Activated CD8-positive, alpha-beta memory T cell treated with anti-CD3 and anti-CD28 coated beads for 1 hour (primary cell): ENCODE measurements at places on chromosomes 7 and 10.

DNA sequence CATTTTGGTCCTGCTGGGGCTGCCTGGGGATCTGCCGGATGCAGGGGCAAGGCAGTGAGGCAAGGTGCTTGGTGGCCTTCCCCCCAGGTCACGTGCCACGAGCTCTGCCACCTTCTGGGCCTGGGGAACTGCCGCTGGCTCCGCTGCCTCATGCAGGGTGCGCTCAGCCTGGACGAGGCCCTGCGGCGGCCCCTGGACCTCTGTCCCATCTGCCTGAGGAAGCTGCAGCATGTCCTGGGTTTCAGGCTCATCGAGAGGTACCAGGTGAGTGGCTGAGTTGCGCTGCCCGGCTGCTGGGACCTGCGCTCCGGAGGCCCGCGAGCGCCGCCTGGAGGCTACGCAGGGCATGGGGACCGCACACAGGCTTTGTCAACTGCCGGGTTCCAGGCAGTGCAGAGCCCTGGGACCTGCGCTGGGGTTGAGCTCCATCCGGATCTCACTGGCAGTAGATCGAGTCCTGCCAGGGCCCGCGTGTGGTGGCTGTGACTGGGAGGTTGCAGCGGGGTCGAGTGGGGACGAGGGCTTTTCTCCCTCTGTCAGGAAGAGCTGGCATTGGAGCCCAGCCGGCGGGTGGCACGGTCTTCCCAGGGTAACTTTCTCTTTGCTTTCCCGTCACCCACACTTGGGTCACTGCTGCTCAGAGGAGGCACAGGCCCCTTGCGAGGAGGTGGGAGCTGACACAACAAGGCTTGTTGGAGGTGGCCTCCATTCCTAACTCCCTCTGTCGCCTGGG lies 21.7 kb downstream of the AMZ1 start:
- peak; percentile 50 for DNase-seq

DNA sequence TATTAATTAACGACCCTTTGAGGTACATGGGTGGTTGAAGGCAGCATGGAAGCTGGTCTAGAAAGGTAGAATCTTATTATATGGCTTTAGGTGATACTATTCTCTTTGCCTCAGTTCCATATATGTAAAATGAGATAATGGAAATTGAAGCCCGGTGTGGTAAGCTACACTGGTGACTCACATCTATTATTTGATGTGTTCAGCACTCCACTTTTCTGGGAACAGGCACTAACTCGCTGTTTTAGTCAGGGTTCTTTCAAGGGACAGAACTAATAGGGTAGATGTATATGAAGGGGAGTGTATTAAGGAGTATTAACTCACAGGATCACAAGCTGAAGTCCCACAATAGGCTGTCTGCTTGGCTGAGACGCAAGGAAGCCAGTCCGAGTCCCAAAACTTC lies 4.4 kb upstream of the TRUB1 start:
- DNase-seq: no peak

DNA sequence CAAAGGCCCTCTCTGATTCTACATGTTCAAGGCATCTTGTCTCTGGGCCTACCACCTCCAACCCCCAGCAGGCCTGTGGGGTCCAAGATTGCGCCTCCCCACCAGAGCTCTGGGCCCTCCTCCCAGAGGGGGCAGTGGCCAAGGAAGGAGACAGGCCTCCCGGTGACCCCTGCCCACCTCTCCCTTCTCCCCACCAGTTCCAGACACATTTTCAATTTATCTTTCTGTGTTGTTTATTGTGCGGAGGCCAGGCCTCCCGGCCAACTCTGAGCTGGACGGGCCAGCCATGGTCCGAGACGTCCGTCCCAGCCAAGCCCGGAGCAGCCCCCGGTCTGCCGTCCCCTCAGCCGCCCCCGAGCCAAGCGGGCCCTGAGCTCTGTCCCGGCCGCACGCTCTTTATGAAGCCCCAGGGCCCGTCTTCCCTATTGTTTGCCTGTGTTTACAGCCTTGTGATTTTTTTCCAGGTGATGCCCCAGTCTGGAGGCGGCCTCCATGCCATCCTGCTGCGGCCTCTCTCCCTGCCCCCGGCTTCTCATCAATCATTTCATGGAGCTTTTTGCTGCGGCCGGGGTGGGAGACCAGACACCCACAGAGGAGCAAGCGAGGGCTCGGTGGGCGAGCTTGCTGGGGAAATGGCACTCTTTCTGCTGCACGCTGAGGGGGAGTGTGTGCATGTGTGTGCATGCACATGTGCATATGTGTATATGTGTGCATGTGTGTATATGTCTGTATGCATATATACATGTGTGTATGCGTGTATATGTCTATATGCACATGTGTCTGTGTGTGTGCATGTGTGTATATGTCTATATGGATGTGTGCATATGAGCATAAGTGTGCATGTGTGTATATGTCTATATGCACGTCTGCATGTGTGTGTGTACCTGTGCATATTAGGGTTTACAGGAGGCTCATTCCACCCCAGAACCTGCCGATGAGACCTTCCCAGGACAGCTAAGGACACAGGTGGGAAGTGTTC lies 52.7 kb upstream of the ELN start:
- DNase-seq: no peak

GRCh38 chr10:114513381-114513792 lies 109.1 kb upstream of the AFAP1L2 start:
- no peak for DNase-seq

GRCh38 chr7:71419546-71420337 lies 287.8 kb downstream of the GALNT17 start:
- DNase-seq: no peak

DNA sequence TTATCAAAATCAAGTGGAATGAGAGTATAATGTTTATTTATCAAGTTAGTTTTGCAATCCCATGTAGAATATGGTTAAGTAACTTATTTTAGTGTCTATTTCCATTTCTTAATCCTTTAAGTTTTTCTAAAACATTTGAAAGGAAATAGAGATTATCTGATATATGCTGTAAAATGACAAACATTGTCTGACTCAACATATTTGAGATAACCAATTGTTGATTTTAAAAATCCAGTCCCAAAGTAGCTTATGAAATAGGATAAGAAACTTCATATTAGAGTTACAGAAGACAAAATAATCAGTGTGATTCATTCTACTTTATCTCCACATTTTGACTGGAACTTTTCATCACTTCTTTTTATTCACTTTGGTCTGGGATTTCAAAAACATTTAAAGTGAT lies 38.7 kb upstream of the CDK1 start:
- DNase-seq: no peak

GRCh38 chr7:40546616-40547501 lies 412.1 kb downstream of the SUGCT start:
- DNase-seq: no peak

DNA sequence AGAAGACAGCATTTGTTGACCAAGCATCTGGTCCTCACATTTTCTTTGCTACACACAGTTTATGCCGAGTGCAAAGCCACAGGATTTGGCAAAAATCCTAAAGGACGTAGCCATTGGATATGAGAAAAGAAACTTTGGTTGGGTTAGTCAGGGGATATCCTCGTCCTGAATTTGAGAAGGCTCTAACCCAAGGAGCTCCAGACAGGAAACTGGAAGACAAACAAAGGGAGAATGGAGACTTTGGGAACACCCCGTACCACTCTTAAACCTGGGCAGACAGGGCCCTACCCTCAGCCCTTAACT lies 146.6 kb upstream of the FRMD4A start:
- DNase-seq: no peak

DNA sequence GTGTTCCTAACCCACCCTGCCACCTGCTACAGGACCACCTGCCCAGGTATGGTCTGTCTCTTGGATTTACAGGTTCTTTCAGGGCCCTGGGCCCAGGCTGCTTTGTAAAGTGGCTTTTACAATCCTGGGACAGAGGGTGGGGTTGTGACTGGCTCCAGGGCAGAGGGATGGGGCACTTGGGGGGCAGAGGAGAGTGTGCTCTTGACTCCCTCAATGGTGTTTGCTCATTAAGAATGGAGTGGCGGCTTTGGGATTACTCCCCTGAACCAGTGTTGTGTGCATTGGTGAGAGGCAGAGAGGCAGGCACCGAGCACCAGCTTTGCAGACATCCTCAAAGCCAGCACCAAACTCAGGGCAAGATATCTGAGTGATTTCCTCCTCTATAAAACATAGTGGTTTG lies 43.5 kb downstream of the VWA2 start:
- no peak for DNase-seq

DNA sequence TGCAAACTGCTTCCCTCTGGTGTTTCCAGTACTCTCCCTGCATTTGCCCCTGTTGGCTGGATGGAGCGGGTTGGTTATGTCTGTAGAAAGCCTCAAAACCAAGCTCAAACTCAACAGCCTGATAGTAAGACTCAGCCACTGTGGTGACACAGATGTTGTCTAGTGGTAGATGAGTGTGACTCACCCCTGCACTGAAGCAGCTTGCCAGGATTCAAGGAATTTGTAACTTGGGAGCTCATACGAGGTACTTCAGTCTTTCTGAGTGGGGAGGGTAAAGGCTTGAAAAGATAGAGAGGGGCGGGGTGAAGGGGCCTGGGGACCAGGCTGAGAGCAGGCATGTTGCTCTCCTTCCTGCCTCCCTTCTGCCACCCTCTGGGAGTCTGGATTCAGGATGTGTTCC lies 22.9 kb upstream of the AQP1 start:
- no peak for DNase-seq
